ENCODE measurements at places on chromosomes 13 and 19.

DNA sequence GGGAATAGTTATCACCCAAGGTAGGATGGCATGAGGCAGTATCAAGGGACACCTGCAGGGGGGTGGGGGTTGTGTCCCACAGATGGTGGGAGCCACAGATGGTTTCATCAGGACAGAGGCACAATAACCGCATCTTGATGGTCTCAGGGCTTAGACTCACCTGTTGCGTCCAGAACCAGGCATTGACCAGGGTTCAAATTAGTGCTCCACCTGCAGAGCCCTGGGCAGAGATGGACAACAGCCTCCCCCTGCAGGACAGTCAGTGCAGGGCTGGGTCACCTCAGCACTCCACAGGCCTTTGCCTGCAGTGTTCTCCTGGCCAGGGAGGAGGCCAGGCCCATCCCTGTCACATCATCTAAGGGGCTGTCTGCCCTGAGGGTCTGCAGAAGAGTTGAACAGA lies 14.5 kb upstream of the CEACAM1 start:
- DNase-seq, result no peak

DNA sequence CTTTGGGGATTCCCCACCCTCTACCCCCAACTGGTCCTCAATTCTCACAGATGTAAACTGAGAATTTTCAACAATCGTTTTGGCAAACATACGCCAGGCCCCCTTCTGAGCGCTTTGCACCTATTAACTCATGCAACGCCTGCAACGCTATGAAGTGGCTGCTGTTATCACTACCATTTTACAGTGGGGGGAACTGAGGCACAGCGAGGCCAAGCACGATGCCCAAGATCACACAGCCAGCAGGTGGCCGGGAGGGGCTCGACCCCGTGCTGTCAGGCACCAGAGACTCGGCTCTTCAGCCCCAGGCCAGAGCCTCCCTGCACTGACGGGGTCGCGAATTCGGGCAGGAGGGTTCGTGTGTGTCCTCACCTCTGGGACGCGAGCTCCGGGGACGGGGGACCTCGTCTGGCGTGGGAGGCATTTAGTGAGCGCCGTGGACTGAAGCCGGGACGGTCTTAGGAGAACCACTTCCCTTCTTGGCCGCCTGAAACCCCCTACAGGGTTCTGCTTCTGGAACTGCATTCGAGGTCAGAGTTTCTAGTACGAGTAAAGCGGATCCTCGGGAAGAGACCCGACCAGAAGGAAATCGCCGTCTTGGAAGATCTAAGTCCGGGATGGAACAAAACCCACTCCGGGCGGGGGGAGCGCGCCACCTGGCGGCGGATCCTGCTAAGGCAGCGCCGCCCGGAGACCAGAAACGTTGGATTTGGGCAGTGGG lies 21.0 kb downstream of the ZNF114 start:
- peak; percentile 45 for DNase-seq

DNA sequence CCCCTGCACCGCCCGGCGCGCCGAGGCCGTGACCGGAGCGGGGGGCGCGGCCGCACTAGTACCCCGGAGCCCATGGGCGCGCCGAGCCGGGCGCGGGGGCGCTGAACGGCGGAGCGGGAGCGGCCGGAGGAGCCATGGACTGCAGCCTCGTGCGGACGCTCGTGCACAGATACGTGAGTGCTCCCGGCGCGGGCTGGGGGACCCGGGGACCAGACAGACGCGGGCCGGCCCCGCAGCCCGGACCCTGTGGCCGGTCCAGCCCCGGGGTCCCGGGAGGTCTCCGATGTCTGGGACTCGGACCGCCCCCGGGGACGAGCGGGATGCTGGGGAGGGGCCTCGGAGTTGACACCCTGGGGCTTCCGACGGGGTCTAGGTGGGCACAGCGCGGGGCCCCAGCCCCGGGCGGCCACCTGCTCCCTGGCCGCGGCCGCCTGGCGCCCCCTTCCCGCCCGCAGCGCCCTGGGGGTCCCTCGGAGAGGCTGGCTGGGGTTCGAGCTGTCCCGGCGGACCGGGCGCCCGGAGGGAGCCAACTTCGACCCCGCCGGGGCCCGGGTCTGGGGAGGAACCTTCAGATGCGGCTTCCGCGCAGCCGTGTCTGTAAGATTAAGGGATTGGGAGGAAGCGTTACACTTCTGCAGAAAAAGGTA lies 568 bp downstream of the ATP11A start:
- peak; percentile 32 for DNase-seq

DNA sequence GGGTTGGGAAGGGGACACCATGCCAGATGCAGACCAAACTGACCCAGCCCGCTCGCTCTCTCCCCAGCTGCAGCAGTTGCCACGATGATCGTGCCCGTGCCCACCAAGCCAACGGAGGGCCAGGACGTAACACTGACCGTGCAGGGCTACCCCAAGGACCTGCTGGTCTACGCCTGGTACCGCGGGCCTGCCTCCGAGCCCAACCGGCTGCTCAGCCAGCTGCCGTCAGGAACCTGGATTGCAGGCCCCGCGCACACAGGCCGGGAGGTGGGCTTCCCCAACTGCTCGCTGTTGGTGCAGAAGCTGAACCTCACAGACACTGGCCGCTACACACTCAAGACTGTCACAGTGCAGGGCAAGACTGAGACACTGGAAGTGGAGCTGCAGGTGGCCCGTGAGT lies 8.8 kb downstream of the CEACAM16 start:
- DNase-seq, result no peak

GRCh38 chr13:101149735-101150384 lies 266.4 kb downstream of the NALCN start:
- DNase-seq, result no peak

DNA sequence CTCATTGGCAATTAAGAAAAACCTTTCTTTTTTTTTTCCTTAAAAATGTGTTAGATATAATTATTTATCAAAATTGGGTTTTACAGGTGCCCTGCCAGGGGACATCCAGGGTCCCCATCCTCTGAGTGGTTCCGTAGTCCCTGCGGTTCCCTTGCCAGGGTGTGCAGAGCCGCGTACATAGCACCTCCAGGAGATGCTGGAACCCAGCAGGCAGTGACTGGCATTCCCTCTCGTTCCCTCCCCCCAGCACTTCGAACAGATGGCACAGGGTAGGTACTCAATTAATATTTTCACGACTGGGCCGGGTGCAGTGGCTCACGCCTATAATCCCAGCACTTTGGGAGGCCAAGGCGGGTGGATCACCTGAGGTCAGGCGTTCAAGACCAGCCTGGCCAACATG lies 82.0 kb downstream of the COL4A1 start:
- no peak for DNase-seq

- no peak for DNase-seq
These were observed 1.1 kb downstream of the RPL21 start for GRCh38 chr13:27252467-27252866.

GRCh38 chr19:49113762-49114629 lies at the start of gene LIN7B:
LIN7B (plus strand) TSS chr19:49114370; CDS start chr19:49114405, 35 bp downstream.
- DNase-seq, result peak; percentile 74

GRCh38 chr13:102197193-102197592 lies 204.7 kb downstream of the FGF14 start:
- no peak for DNase-seq

DNA sequence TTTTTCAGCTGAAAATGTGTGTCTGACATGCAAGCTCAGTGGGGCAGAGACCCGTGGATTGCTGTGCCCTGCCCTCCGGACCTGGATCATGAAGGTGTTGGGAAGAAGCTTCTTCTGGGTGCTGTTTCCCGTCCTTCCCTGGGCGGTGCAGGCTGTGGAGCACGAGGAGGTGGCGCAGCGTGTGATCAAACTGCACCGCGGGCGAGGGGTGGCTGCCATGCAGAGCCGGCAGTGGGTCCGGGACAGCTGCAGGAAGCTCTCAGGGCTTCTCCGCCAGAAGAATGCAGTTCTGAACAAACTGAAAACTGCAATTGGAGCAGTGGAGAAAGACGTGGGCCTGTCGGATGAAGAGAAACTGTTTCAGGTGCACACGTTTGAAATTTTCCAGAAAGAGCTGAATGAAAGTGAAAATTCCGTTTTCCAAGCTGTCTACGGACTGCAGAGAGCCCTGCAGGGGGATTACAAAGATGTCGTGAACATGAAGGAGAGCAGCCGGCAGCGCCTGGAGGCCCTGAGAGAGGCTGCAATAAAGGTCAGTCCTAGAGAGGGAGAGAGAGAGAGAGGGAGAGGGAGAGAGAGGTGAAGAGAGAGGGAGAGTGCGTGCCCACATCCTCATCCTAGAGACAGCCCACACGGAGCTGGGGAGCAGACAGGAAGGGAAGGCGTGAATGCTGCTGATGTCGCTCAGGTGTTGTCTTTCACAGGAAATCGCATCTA lies 5.1 kb upstream of the DCUN1D2 start:
- no peak for DNase-seq

- DNase-seq, result no peak
These were observed 97.5 kb downstream of the TNFRSF19 start for GRCh38 chr13:23667750-23668149.

DNA sequence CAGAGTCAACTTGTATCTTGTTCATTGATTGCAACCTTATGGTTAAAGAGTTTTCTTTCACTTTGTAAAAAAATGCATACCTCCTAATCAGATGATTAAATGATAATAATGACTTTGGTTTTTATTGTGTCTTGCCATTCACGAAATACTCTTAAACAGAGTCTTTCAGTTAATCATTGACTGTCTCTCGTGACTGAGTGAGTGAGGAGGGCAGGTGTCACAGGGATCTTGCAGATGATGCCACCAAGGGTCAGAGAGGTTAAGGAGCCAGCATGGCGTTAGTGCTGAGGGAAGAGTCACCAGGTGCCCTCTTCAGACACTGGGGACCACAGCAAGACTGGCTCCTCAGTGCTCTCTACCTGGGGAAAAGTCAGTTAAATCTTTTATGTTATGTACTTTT lies 8.0 kb downstream of the GPATCH1 start:
- no peak for DNase-seq

GRCh38 chr19:14580623-14581237 lies 2.2 kb upstream of the CLEC17A start:
- peak; percentile 41 for DNase-seq

- no peak for DNase-seq
These were observed 760.6 kb downstream of the EFNB2 start for GRCh38 chr13:105774739-105775460.

GRCh38 chr19:876780-877314 lies 16.1 kb downstream of the MED16 start:
- DNase-seq, result no peak

DNA sequence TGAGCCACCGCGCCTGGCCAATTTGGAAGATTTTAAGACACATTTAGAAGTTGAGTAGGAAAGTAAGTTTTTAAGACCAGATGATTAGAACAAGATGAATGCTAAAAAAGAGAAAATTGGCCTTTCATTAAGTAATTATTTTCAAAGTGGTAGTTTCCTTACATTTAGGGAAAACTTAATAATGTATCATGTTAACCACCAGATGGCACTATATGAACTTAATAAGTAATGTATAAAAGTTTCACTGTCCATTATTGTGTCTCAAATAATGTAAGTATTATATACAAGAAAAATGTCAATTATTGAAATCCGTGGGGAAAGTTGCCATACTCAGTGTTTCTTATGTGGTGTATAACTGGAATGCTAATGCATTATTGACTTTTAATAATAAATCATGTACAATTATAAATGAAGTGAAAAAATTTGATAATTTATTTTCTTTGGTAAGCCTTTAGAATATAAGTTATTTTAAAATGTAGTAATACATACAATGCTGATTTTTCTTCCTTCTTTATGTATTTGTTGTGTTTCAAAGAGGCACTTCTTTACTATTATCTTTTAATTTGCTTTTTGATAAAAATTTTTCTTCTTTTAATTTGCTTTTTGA lies 29.2 kb downstream of the COG6 start:
- peak; percentile 71 for DNase-seq

GRCh38 chr19:6424939-6425731 lies 524 bp upstream of the KHSRP start:
- DNase-seq, result peak; percentile 100

DNA sequence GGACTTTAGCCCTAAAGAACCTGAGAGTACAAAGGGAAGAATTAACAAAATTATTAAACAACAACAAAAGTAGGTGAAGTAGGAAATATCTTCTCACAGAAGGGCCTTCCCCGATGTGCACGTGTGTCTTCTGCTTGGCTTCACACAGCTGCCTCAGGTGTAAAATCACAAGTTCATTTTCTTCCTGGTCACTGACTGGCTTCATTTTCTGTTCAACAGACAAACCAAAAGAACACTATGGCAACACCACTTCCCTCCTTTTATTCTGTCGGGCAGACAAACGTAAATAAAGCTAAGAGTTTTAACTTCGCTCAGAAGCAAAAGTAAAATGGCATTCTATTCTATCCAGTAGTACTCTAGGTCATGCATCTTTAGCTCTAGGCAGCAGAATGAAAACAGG lies 140.9 kb downstream of the TBC1D4 start:
- DNase-seq, result no peak

- no peak for DNase-seq
These were observed 16.7 kb upstream of the SPART start for GRCh38 chr13:36362914-36363313.

- no peak for DNase-seq
These were observed 4.9 kb upstream of the LMTK3 start for GRCh38 chr19:48516536-48516935.

DNA sequence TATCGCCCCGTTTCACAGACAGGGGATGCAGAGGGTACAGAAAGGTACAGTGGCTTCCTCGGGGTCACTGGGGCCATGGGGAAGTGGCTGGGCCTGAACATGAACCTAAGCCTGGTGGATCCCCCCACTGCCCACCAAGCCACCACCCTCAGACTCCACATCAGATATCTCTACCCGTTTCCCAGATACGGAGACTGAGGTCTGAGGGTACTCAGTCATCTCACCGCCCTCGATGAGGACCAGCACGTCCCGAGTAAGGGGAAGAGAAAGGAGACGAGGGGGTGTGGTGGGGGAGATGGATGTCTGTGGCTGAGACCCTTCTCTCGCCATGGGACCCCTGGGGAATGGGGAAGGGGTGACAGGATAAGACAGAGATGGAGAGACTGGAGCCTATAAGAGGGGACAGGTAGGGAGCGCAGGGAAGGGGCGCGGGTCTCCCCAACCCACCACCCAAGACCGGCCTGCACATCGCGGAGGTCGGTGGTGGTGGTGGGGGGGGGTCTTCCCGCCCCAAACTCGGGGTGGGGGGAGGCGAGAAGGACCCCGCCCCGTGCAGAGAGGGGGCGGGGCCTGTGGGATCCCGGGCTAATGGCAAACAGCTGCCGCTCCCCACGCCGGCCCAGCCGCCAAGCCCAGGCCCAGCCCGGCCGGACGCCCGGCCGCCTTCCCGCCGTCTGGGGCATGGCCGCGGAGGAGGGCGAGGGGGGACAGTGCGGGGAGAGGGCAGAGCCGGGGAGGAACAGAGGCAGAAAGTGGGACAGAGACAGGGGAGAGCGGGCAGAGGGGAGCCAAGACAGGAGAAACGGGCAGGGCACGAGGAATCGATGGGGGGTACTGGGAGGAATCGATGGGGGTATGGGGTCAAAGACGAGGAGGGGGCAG lies 698 bp downstream of the KANK2 start:
- no peak for DNase-seq

- no peak for DNase-seq
These were observed 703 bp downstream of the KLF16 start for GRCh38 chr19:1862424-1863327.

DNA sequence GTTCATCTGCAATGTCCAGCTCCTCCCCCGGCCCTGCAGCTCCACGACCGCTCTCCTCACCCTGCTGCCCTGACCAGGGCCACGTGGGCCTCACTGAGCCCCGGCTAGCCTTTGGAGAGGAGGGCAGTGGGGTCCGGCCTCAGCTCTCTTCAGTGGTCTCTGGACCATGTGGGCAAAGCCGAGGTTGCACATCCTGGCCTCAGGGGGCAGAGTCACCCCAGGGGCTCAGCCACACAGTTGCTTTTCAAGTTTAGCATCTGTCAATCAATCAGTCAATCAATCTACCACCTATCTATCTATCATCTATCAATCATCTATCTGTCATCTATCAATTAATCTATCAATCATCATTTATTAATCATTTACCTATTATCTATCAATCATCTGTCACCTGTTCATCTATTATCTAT lies 3.0 kb upstream of the DIRAS1 start:
- no peak for DNase-seq

All from inflammatory macrophage treated with lipopolysaccharide for 4 hours (primary cell).